ENCODE measurements at places on chromosomes 4 and X.
A peak's percentile ranks its signal among the peaks of the same experiment; 100 is the strongest.

DNA sequence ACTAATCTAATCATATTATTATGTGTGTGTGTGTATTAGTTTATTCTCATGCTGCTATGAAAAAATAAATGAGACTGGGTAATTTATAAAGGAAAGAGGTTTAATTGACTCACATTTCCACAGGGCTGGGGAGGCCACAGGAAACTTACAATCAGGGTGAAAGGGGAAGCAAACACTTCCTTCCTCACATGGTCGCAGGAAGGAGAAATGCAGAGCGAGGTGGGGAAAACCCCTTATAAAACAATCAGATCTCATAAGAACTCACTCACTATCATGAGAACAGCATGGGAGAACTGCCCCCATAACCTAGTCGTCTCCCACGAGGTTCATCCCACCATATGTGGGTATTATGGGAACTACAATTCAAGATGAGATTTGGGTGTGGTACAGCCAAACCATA is 190.9 kb upstream of the TAPT1 start:
- H3K36me3 ChIP-seq, result no peaks in the 10 kb centered on the region
- H3K4me1 ChIP-seq, result no peaks in the 10 kb centered on the region
- no peak for DNase-seq
- H3K27me3 ChIP-seq, result no peaks in the 10 kb centered on the region

- peak overlapping the region; percentile 71 for H3K27ac ChIP-seq
- no peaks in the 10 kb centered on the region for H3K36me3 ChIP-seq
- no peak overlapping the region for H3K4me3 ChIP-seq
- DNase-seq, result no peak
- H3K4me1 ChIP-seq, result peaks cover 70% of the 10 kb centered on the region
These were observed 8.8 kb downstream of the MTM1 start for GRCh38 chrX:150577174-150577573.

- no peaks in the 10 kb centered on the region for H3K36me3 ChIP-seq
- H3K4me1 ChIP-seq, result peaks cover 10% of the 10 kb centered on the region
- peak overlapping the region; percentile 60 for H3K27ac ChIP-seq
- H3K27me3 ChIP-seq, result no peaks in the 10 kb centered on the region
- no peak overlapping the region for H3K4me3 ChIP-seq
- no peak for DNase-seq
These were observed 202.3 kb downstream of the BCOR start for GRCh38 chrX:39895218-39896110.

DNA sequence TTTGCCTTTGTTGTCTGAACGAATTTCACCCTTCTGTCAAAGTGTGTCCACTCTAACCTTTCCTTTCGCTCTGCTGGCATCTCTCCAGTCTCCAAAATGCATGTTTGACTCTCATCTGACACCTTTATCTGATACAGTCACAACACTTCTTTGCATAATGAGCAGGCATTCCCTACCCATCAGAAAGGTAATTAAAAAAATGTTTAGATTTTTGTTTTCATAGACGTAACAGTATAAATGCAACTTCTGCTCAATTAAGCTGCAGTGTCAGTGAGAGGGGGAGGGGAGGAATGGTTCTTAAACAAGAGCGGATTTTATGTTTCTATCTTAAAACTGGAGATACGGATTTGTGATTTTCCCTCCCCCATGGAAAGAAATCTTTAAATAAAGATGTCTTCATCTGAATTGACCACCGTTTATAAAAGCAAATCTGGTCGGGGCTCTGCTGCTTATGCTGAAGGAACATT is 70.2 kb downstream of the CXXC4 start:
- no peaks in the 10 kb centered on the region for H3K27me3 ChIP-seq
- no peak overlapping the region for H3K27ac ChIP-seq
- H3K36me3 ChIP-seq, result no peaks in the 10 kb centered on the region
- no peaks in the 10 kb centered on the region for H3K4me1 ChIP-seq
- DNase-seq, result no peak

DNA sequence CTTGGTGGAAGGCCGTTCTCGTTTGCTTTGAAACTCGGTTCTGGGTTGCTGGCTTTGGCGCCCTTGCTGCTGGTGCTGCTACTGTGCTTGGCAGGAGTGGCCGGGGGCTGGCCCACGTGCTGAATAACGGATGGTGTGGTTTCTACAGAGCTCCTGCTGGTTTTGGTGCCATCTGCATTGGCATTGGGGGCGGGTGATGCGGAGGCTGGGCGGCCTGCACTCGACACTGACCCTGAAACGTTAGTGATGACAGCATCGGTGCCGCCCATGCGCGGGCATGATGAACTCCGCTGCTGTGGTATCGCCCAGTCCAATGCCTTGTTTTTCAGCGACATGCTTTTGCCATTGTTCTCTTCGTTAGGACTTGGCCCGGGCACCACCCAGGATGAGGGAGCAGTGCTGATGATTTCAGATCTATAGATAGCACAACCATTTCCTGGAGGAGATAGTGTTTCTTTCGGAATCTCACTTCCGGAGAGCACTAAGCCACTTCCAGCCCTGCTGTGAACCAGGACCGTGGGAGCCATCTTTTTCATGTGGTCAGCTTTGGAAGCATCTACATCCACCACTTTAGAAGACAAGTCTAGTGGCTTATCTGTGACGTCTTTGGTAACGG is 24.2 kb downstream of the BCOR start:
- H3K27me3 ChIP-seq, result no peaks in the 10 kb centered on the region
- no peak for DNase-seq
- no peak overlapping the region for H3K27ac ChIP-seq
- no peak overlapping the region for H3K4me3 ChIP-seq

- H3K36me3 ChIP-seq, result no peaks in the 10 kb centered on the region
- H3K27ac ChIP-seq, result no peak overlapping the region
- H3K4me3 ChIP-seq, result no peak overlapping the region
- DNase-seq, result no peak
- no peaks in the 10 kb centered on the region for H3K27me3 ChIP-seq
- H3K4me1 ChIP-seq, result no peaks in the 10 kb centered on the region
These were observed 447.3 kb downstream of the C4orf33 start for GRCh38 chr4:129543299-129543698.

DNA sequence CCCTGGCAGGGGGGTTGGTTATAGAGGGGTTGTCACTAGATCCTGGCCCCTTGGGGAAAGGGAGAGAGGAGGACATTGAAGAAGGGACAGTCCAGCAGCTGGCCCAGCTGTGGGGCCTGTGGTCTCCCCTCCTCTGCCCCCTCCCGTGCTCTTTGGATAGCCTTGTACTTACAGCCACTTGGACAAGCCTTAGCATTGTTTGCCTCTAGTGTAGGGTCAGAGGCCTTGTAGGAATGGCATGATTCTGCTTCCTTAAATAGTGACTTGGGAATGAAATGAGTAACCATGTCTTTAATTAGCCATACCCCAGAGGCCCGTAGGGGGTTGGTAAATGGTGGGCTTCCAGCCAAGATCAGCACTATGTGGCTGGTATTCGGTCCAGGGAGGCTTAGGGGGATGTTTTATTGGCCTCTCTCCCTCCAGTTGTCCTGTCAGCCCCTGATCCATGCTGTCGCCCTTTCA is 230.6 kb downstream of the PTTG2 start:
- no peaks in the 10 kb centered on the region for H3K36me3 ChIP-seq
- DNase-seq, result no peak
- no peak overlapping the region for H3K4me3 ChIP-seq
- no peaks in the 10 kb centered on the region for H3K27me3 ChIP-seq

- DNase-seq, result no peak
- no peak overlapping the region for H3K27ac ChIP-seq
- H3K4me3 ChIP-seq, result peak overlapping the region; percentile 43
- no peaks in the 10 kb centered on the region for H3K36me3 ChIP-seq
These were observed 19.3 kb downstream of the SEL1L3 start for GRCh38 chr4:25843340-25844097.

DNA sequence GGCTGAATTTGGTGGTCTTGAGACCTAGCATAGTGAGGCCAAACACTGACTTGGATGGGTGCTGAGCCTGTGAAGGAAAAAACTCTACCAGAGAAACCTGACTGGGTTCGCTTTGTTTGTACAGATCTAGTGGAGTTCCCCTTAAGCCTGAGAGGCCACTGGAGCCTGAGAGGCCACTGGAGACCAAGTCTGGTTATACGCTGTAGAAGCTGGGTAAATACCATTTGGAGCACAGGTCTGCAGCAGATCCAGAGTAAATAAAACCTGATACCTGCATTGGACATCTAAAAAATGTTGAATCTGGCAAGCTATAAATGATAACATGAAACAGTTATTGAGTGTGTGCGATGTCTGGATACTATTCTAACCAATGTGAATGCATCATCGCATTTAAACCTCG is 104.3 kb upstream of the IGSF1 start:
- DNase-seq, result no peak
- H3K36me3 ChIP-seq, result no peaks in the 10 kb centered on the region
- no peak overlapping the region for H3K27ac ChIP-seq
- H3K27me3 ChIP-seq, result no peaks in the 10 kb centered on the region
- no peaks in the 10 kb centered on the region for H3K4me1 ChIP-seq

DNA sequence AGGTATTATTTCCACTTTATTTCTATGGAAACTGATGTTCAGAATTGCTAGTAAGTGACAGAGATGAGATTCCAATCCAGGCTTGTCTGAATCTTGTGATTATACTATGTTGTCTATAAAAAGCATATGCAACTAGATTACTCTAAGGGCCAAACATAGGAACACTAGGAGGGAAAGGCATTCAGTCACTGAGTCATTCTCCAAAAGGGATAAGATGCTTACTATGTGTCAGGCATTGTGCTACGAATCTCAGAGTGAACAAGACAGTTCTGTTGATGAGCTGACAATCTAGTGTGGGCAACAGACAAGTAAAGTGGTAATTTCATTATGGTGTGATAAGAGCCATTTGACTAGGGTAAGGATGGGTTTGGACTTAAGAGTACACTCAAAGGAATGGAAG is 77.2 kb downstream of the RASL11B start:
- DNase-seq, result no peak
- H3K4me3 ChIP-seq, result no peak overlapping the region
- H3K36me3 ChIP-seq, result no peaks in the 10 kb centered on the region
- H3K27ac ChIP-seq, result no peak overlapping the region

- no peak overlapping the region for H3K4me3 ChIP-seq
- H3K4me1 ChIP-seq, result no peaks in the 10 kb centered on the region
- DNase-seq, result no peak
- H3K36me3 ChIP-seq, result peaks cover 5% of the 10 kb centered on the region
- no peak overlapping the region for H3K27ac ChIP-seq
These were observed 52.6 kb downstream of the SGMS2 start for GRCh38 chr4:107877361-107877760.

- peak overlapping the region; percentile 47 for H3K4me3 ChIP-seq
- H3K27me3 ChIP-seq, result peaks cover 99% of the 10 kb centered on the region
- H3K36me3 ChIP-seq, result no peaks in the 10 kb centered on the region
These were observed 99.2 kb upstream of the TENM3 start for GRCh38 chr4:182143822-182144625.

- H3K27me3 ChIP-seq, result no peaks in the 10 kb centered on the region
- no peak overlapping the region for H3K27ac ChIP-seq
- no peak for DNase-seq
- H3K4me3 ChIP-seq, result no peak overlapping the region
- H3K36me3 ChIP-seq, result no peaks in the 10 kb centered on the region
- no peaks in the 10 kb centered on the region for H3K4me1 ChIP-seq
These were observed 38.6 kb downstream of the PTCHD1 start for GRCh38 chrX:23373129-23373804.

DNA sequence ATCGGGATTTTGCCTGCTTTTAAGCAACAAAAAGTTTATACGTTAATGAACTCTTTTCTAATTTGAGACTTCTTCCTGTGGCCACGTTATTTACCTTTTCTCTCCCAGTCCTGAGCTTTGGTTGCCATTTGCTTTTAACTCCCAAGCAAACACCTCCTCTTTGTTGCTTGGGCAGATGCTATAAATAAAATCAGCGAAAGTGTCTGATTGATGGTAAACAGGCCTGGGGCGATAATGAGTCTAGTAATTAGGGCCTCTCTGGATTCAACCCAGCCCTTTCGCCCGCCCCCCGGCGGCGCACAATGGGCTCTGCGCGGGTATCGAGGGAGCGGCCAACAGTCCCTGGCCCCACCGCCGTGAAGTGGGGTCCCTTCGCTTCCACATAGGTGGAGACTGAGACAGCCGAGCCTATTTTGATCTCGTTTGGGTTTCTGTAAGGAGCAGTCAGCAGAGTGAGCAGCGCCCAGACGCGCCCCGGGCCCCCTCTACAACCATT is 790 bp downstream of the CLGN start:
- H3K27ac ChIP-seq, result peak overlapping the region; percentile 34
- DNase-seq, result no peak
- peaks cover 11% of the 10 kb centered on the region for H3K4me1 ChIP-seq
- peak overlapping the region; percentile 70 for H3K4me3 ChIP-seq
- no peaks in the 10 kb centered on the region for H3K36me3 ChIP-seq

- H3K27ac ChIP-seq, result no peak overlapping the region
- no peaks in the 10 kb centered on the region for H3K27me3 ChIP-seq
- H3K36me3 ChIP-seq, result no peaks in the 10 kb centered on the region
- no peak for DNase-seq
- no peak overlapping the region for H3K4me3 ChIP-seq
These were observed 2315.7 kb upstream of the TENM3 start for GRCh38 chr4:179927473-179927872.

GRCh38 chrX:10634392-10635161 is 14.2 kb upstream of the MID1 start:
- no peak for DNase-seq
- H3K36me3 ChIP-seq, result no peaks in the 10 kb centered on the region
- H3K4me3 ChIP-seq, result no peak overlapping the region
- H3K4me1 ChIP-seq, result peaks cover 25% of the 10 kb centered on the region
- H3K27ac ChIP-seq, result no peak overlapping the region
- H3K27me3 ChIP-seq, result no peaks in the 10 kb centered on the region

- no peak overlapping the region for H3K27ac ChIP-seq
- no peaks in the 10 kb centered on the region for H3K27me3 ChIP-seq
- H3K36me3 ChIP-seq, result no peaks in the 10 kb centered on the region
- no peak for DNase-seq
These were observed 580.3 kb upstream of the ZFP42 start for GRCh38 chr4:187415231-187415630.

GRCh38 chrX:51891821-51892551 is 1.4 kb upstream of the MAGED1 start:
- DNase-seq, result no peak
- no peak overlapping the region for H3K4me3 ChIP-seq
- no peaks in the 10 kb centered on the region for H3K4me1 ChIP-seq
- H3K27ac ChIP-seq, result peak overlapping the region; percentile 83

- no peak overlapping the region for H3K27ac ChIP-seq
- no peak for DNase-seq
- no peak overlapping the region for H3K4me3 ChIP-seq
- no peaks in the 10 kb centered on the region for H3K27me3 ChIP-seq
- H3K4me1 ChIP-seq, result no peaks in the 10 kb centered on the region
- no peaks in the 10 kb centered on the region for H3K36me3 ChIP-seq
These were observed 338.6 kb upstream of the MAGEB2 start for GRCh38 chrX:29876733-29877132.

- no peak overlapping the region for H3K4me3 ChIP-seq
- peak overlapping the region; percentile 83 for H3K27ac ChIP-seq
- no peak for DNase-seq
- no peaks in the 10 kb centered on the region for H3K36me3 ChIP-seq
These were observed 113.3 kb upstream of the CPEB2 start for GRCh38 chr4:14888790-14889572.

DNA sequence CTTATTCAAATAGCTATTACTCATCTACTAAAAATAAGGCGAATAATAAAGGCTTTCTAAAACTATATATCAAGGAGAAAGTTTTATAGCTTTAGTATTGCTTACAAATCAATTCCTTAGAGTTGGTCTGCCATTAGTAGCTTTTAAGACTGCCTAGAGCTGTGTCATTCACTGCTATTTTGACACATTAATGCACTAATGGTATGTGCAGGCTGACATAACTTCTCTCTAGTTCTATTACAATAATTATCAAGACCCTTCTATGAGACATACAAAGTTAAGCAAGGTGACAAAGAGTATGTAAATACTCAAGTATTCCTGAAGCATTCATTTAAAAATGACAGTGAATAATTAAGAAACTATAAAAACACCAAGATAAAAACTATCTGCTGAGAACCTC is 625.3 kb downstream of the STPG2 start:
- no peaks in the 10 kb centered on the region for H3K36me3 ChIP-seq
- no peaks in the 10 kb centered on the region for H3K27me3 ChIP-seq
- H3K4me3 ChIP-seq, result no peak overlapping the region
- H3K4me1 ChIP-seq, result no peaks in the 10 kb centered on the region
- H3K27ac ChIP-seq, result no peak overlapping the region
